Activated CD4-positive, CD25-positive, alpha-beta regulatory T cell treated with anti-CD3 and anti-CD28 coated beads, Interleukin-2, amount 50 U/mL, for 72 hours (primary cell): ENCODE measurements at places on chromosomes 4 and X.

GRCh38 chr4:151291485-151291884 is 14.5 kb downstream of the PRSS48 start:
- no peak for DNase-seq

GRCh38 chr4:176638992-176639391 is 153.7 kb downstream of the VEGFC start:
- DNase-seq, result no peak

DNA sequence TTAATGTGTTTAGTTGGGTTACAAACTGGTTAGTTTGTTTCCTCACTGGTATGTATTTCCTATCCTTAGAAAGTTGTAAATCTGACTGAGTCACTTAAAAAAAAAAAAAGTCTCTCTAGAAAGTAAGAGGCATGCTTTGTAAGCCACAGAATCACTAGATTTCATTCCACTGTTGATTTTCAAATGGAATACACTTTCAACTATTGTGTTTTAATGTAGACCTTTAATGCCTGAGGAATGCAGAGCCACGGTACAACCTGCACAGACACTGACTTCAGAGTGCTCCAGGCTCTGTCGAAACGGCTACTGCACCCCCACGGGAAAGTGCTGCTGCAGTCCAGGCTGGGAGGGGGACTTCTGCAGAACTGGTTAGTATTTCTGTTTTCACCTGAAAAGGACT is 88.6 kb downstream of the HHIP start:
- DNase-seq, result no peak

DNA sequence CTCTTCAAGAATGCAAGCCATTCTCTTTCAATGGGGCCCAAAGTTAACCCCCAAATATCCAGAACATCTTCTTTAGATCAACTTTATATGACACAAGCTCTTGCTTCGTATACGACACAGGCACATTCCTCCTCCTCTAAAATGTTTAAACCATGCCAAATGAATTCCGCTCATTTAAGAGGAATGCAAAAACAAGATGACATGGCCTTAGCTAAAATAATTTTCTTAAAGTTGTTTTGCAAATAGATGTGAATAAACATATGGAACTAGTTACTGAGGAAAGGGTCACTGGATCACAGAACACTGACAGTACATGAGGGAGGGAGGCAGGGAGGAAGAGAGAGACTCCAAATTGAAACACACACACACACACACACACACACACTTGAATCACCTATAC is 97.4 kb downstream of the RASL11B start:
- no peak for DNase-seq

DNA sequence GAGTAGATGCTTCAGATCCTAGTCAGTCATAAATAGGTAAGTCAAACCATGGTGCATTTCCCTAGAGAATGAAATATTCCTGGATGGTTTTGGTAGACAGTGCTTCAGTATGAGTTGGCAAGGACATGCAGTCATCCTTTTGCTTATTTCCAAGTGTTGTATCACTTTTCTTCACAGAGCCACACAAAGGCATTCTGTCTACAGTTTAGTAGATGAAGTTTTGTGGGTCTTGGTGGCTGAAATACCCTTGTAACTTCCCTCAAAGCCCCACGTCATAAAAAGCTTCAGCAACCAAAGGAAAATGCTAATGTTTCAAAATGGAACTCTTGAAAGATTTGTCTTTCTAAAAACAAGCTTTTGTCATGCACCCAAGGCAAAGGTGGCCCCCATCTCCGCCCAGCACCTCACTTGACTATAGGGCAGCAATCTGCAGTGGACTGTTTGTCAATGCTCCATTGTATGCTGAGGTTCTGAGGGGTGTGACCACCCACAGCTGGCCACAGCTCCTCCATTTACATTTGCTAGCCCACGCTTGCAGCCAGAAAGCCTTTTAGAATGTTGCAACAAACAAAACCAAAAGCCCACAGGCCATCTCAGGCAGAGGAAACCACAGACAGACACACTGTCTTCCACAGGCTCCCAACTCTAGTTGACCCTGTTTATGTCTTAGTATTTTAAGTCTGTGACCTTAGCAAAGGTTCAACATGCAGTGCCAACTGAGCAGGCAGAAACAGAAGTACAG is 87.1 kb upstream of the FAM9C start:
- DNase-seq, result no peak

DNA sequence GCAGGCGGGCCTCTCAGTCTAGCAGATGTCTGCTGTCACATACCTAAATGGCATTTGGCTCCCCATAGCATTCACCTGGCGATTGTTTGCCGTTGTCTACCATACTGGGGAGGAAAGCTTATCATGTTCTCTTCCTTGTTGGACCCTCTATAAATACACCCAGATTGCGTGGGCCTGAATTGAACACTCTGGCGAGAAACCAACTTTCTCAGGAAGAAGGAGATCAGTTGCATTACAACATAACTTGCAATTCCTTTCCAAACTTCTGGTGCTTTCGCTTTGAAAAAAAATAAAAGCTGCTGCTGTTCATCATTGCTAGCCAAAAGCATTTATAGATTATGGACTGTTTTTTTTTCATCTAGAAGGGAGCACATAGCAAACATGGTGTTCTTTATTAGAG is 230.0 kb upstream of the GPC4 start:
- no peak for DNase-seq

DNA sequence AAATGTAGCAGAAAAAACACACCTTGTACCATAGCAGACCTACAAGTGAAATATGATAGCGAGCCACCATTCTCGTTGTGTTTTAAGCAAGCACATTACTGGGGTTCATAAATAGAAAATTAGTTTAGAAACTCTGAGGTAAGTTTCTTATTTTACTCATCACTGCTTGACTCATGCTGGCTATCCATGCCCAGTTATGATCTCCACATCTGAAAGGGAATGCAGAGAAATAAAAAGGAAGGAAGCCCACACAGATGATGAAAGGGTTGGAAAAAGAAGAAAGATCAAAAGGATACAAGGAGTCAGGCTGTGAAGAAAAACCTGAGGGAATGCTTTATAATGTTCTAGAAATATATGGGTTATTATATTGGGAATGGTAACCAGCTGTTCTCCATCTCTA is 54.5 kb downstream of the CAMK2D start:
- no peak for DNase-seq
